ENCODE measurements at places on chromosomes 12 and 14.

DNA sequence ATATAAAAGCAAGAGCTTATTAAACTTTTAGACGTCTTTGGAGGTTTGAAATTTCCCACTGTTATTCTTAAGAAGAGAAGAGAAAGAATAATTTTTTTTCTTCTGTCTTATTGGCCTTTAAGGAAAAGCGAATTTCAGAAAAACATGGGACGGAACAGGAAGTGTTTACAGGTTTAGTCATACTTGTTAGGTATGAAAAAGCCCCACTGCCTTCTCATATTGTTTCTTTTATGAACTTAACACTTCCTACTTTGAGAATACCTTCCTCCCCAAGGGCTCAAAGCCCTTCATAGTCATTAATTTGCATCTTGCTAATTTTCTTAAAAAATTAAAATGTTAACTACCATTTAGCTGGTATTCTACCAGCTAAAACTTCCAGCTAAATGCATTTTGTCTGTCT, 82.0 kb downstream of the ETV6 start:
- DNase-seq, result no peak

GRCh38 chr14:100575266-100575995, 11.8 kb downstream of the BEGAIN start:
- no peak for DNase-seq

DNA sequence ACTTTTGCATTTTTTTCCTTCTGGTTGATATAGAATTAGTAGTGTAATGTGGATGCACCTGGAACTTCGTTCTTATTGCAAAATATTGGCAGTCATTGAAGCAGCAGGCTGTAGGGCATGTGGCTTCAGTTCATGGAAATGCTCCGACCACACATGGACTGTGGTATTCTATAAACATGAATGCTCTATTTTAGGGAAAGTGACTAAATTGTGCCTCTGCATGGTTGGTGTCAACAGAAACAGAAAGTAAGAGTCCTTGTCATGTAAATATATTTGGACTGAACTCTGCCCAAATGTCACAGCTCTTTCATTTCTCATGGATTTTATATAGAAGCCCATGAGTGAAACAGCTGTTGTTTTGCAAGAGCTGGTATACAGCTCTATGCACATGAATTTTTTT, 917.0 kb downstream of the LRFN5 start:
- DNase-seq, result no peak

DNA sequence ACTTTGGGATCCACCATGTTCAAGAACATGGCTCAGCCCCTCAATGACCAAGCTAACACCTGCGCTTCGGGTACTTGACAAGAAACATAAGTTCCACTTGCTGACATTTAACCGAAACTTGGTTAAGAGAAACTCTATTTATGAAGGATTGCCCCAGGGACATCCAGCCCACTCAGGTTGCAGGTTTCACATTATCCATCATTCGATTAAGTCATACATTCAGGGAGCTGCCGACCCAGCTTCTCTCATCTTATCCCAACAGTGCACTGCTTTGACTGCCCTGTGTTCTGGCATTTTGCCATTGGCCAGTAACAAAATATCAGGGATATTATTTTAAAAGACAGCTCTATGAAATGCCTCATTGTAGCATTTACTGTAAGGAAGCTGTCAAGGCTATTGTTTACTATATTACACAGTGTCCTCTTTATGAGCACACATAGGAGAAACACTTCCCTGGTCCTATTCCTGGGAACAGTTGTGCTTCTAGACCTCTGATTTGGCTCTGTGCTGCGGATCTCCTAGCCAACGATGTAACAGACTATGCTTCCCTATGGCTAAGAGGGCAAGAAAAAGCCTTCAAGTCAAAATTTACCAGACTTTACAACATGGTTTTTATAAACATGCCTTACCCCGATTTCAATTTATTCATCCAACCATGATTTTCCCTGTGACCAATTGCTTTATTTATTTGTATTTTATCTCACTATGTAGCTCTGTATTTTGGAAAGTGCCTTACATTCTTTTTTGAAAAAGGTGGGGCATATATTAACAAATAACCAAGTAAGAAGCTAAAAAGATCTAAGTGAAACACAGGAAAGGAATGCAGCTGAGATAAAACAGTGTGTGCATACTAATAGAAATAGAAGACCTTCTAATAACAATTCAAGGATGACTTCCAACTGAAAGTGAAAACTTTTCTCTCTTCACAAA, 109.3 kb downstream of the ITPR2 start:
- DNase-seq, result no peak
